ENCODE measurements at places on chromosomes 3 and 15.

DNA sequence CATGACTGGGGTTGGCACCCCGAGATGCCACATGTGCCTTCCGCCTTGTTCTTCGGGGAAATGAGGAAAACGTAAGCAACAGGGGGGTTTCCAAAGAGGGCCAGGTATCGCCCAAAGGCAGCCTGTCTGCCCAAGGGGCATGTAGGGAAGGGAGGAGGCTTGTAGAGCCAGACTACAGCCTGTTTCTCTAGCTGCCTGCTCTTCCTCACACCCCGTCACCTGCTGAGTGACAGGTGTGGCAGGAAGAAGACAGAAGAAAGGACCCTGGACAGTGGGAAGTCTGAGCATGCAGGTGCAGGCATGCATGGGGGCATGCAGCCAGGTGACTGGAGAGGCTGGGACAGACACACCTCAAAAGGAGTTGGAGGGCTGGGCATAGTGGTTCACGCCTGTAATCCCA lies 9.8 kb downstream of the PLA2G4E start:
- DNase-seq: no peak

DNA sequence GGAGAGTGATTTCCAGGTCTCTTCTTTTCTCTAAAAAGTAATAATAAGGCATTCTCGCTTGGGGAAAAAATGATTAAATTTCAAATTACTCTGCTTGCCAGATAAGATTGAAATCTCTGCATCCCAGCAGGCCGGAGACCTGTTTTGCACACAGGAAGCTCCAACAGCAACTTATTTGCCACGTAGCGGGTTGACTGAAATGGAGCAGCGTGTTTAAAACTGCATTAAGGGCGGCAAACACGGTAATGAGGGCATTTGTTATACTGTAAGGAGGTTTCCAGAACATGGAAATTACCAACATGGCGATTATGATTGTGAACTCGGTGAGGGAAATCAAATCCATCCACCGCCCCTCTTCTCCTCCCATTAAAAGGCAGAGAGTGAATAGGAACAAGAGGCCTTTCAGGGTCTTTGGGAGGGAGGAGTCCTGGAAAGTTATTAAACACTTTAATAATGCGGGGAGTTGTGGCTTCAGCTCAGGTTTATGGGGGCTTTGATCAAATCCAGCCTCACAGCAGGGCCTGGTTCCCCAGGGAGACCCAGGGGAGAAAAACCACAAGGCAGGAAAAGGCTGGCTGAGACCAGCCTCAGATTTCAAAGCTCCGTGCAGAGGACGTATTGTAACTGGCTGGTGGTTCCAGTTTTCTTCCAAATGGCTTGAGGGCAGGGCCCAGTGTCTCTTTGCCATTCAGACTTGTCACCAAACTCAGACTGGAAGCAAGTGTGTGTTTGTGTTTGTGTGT lies 242.3 kb downstream of the TLE3 start:
- DNase-seq: peak; percentile 29

DNA sequence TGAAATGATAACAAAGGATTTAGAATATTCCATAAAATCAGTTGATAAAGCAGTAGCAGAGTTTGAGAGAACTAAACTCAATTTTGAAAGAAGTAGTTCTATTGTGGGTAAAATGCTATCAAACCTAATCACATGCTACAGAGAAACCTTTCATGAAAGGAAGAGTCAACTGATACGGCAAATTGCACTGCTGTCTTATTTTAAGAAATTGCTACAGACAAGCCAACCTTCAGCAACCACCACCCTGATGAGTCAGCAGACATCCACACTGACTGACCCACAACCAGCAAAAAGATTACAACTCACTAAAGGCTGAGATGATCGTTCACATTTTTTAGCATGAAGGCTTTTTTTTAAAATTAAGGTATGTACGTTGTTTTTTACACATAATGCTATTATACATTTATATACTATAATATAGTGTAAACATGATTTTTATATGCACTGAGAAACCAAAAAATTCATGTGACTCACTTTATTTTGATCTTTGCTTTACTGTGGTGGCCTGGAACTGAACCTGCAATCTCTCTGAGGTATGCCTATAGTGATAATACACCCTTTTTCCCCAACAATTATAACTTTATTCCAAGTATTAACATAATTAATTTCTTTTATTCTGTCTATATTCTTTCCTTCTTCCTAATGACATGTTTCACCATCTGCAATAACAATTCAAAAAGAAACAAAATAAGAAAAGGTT lies 109.9 kb downstream of the TBC1D5 start:
- DNase-seq: peak; percentile 44

DNA sequence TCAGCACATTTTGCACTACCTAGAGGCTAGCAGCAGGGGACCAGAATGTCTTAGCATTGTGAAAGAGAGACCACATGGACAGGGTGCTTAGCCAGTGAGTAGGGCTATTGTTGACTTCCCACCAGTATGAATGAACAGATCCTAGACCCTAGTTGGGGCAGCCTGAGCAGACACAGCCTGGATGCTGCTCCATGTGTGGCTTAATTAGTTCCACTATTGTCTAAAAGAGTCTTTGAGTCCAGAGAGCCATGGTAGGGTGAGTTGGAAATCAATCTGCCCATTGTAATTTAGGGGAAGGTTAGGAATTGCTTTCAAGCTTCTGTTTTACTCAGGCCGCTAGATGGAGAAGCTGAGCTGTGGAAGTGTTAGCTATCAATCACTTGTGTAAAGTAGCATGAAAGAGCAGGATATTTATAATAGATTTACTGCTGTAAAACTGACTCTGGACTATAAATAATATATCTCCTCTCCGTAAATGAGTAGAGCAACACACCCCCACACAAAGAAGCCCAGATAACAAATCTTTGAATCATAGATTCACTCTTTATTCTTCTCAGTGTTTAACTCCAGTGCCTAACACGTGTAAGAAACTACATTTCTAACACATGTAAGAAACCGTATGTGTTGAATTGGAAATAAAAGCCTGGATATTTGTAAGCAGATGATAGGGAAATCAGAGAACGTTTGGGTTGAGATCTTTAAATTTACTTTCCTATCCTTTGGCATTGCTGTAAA lies 4.1 kb upstream of the GCSAM start:
- DNase-seq: no peak
